ENCODE measurements at places on chromosomes 6 and 20. TPM values are rescaled to one million over a fixed set of nuclear protein-coding genes. Genes with fewer than 3 reads are reported as not detected.

CDSN gene
- not detected for total RNA-seq

ULBP3 gene
- 4.0 TPM for total RNA-seq

SLC17A9 gene
- 0.08 TPM for total RNA-seq

CTCFL gene
- total RNA-seq = not detected

AARS2 gene
- 9.2 TPM for total RNA-seq

C4B gene
- 0.56 TPM for total RNA-seq

KCNS1 gene
- total RNA-seq = not detected

MEP1A gene
- not detected for total RNA-seq

PKIG gene
- total RNA-seq = 39.7 TPM

GDAP1L1 gene
- total RNA-seq = not detected

SYNDIG1 gene
- 2.0 TPM for total RNA-seq

CPXM1 gene
- total RNA-seq = not detected

ADGRF1 gene
- total RNA-seq = not detected

RAB32 gene
- 35.3 TPM for total RNA-seq

SASH1 gene
- total RNA-seq = 3.3 TPM

SLC22A2 gene
- total RNA-seq = not detected

LY6G5C gene
- 0.51 TPM for total RNA-seq

ID4 gene
- 2.6 TPM for total RNA-seq

SS18L1 gene
- total RNA-seq = 10.9 TPM

SIRPA gene
- total RNA-seq = 29.6 TPM

DOK5 gene
- total RNA-seq = not detected

BMP6 gene
- total RNA-seq = 19.8 TPM

ZSWIM1 gene
- 7.1 TPM for total RNA-seq

C6orf120 gene
- total RNA-seq = 12.3 TPM

EEF1A2 gene
- total RNA-seq = 141 TPM

PHACTR2 gene
- 4.0 TPM for total RNA-seq

DEFB112 gene
- not detected for total RNA-seq

TRIM15 gene
- not detected for total RNA-seq

ARG1 gene
- not detected for total RNA-seq

LTB gene
- total RNA-seq = 0.33 TPM

BCAS1 gene
- total RNA-seq = 0.53 TPM

AKIRIN2 gene
- total RNA-seq = 45.4 TPM

TSBP1 gene
- not detected for total RNA-seq

SIM1 gene
- not detected for total RNA-seq

RNF182 gene
- 3.2 TPM for total RNA-seq

RFX6 gene
- not detected for total RNA-seq

HAO1 gene
- not detected for total RNA-seq

ZNF334 gene
- not detected for total RNA-seq

SLC35B3 gene
- 6.5 TPM for total RNA-seq

SMLR1 gene
- not detected for total RNA-seq

PGC gene
- not detected for total RNA-seq

ELOVL2 gene
- total RNA-seq = 6.6 TPM

SCRT2 gene
- total RNA-seq = not detected

IL17A gene
- total RNA-seq = not detected

KCTD20 gene
- total RNA-seq = 17.9 TPM

ZSCAN31 gene
- total RNA-seq = 2.0 TPM

VNN1 gene
- 0.09 TPM for total RNA-seq

C20orf144 gene
- total RNA-seq = 0.12 TPM

HRH3 gene
- not detected for total RNA-seq

FABP7 gene
- not detected for total RNA-seq

TUBB2B gene
- total RNA-seq = 13.2 TPM

LY6G6F gene
- not detected for total RNA-seq

PRKN gene
- total RNA-seq = 0.10 TPM

FNDC11 gene
- total RNA-seq = 0.09 TPM

PIGU gene
- total RNA-seq = 30.3 TPM

MYCT1 gene
- total RNA-seq = 0.06 TPM

All from A549 treated with CpdA at 1 μM for 4 hours (cell line).